A549 (cell line): ENCODE measurements at places on chromosomes 11 and 22.

DNA sequence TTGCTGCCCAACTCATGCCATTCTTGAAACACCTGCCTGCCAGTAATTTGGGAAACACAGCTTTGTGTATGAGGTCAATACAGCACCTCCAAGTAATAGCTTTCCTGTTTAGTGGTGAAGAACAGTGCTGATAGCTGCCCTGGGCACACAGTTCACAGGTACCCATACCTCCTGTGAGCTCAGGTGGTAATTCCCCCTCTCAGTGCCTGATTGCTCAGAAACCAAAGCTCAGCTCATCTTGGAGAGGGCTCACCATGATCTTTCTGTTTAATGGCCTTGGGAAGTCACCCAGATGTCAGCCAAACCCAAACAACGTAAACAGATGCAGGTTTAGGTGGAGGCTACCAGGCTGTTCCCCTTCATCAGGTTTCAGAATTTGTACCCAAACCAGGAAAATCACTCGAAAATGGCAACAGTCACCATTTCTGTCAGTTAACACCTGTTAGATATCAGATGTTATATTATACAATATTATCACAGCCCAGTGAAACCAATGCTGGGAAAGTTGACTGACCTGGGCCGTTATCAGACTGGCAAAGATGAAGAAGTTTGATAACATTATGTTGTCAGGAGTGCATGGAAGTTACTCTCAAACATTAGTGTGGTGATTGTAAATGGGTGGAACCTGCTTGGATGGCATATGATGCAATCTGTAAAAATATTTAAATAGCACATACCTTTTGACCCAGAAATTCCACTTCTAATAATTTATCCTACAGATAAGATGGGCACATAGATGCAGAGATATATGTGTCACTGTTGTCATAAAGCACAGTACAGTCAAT, 18.9 kb downstream of the VSTM5 start:
- DNase-seq = no peak

GRCh38 chr11:71114124-71114851, 138.1 kb downstream of the SHANK2 start:
- no peak for DNase-seq

- DNase-seq = no peak
Observed at GRCh38 chr11:1055109-1055703, 18.7 kb upstream of the MUC6 start.

GRCh38 chr22:33898121-33898520, 22.2 kb downstream of the LARGE1 start:
- DNase-seq = no peak

GRCh38 chr22:48627203-48627602, 1200.5 kb downstream of the BRD1 start:
- no peak for DNase-seq
